Common myeloid progenitor, CD34-positive (primary cell): ENCODE measurements at places on chromosomes 11 and 22.

DNA sequence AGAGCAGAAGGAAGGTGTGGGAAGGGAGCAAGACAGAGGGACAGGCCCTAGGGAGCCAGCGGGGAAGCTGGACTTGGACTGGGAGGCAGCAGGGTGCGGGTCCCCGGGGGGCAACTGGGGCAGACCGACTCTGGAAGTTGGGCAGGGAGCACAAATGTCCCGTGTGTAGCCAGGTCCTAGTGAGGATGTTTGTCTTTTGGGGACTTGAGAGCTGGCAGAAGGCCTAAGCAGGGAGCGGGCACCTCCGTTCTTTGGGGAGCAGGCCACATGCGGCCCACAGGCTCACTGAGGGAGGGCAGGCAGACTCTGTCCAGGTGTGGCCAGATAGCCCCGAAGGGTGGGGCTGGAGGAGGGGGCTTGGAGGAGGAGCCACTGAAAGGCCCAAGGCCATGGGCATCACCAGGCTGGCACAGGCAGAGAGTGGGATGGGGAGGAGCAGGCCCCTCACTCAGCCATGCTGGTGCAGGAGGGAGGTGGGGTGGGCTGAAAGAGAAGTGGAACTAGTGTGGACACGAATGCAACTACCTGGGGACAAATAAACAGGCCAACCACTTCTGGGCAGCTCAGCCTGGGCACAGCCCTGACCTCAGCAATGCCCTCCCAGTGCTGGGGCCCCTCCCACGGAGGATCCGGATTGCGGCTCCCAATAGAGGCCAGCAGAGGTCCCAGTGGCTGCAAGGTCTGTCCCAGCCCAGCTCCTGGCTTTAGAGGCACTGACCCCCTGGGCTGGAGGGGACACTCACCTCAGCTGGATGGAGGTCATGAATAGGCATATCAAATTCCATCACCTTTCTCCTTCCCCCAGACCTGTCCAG is 1.3 kb upstream of the SCARF2 start:
- H3K27me3 ChIP-seq, result peaks cover 23% of the 10 kb centered on the region
- no peak overlapping the region for H3K4me3 ChIP-seq
- no peak overlapping the region for H3K27ac ChIP-seq
- H3K4me1 ChIP-seq, result peaks cover 17% of the 10 kb centered on the region
- DNase-seq, result no peak

DNA sequence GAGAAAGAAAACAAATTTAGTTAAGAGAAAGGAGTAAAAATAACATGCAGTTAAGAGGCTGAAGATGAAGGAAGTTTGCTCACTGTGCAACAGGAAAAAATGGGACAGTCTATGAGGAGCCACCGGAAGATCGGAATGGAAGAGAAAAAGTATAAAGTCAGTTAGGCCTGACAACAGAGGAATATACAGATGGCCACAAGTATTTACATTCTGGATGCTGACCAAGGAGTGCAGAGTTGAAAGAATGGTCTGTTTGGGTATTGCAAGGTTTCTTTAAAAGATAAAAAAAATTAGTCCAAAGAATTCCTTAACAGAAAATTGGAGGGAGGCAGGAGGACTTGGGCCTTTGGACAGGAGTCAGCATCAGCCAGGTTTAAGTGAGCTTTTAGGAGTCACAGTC is 37.5 kb downstream of the RBFOX2 start:
- no peak overlapping the region for H3K4me3 ChIP-seq
- H3K27me3 ChIP-seq, result no peaks in the 10 kb centered on the region
- no peaks in the 10 kb centered on the region for H3K36me3 ChIP-seq
- H3K27ac ChIP-seq, result no peak overlapping the region
- DNase-seq, result no peak

DNA sequence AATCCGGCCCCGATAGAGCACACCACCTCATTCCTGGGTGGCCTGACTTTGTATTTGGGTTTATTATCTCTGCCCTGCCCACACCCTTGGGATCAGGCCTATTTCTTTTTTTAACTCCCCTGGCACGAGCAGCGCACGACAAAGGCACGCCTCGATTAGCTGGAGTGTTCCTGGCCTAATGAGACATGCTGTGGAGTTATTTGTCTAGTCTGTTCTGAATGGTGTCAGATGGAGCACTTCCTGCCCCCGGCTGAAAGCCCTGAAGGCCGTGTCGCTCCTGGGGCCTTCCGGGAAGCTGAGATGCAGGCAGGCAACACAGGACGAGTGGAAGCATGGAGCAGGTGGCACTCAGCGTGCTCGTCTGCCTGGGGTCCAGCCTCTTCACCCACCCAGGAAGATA is 47.1 kb downstream of the LARGE1 start:
- H3K36me3 ChIP-seq, result no peaks in the 10 kb centered on the region
- no peaks in the 10 kb centered on the region for H3K4me1 ChIP-seq
- H3K27ac ChIP-seq, result no peak overlapping the region
- no peak for DNase-seq

- no peak overlapping the region for H3K4me3 ChIP-seq
- H3K27ac ChIP-seq, result no peak overlapping the region
- no peak for DNase-seq
- H3K4me1 ChIP-seq, result no peaks in the 10 kb centered on the region
- peaks cover 29% of the 10 kb centered on the region for H3K36me3 ChIP-seq
These were observed 30.1 kb downstream of the ATG16L2 start for GRCh38 chr11:72844356-72844755.

DNA sequence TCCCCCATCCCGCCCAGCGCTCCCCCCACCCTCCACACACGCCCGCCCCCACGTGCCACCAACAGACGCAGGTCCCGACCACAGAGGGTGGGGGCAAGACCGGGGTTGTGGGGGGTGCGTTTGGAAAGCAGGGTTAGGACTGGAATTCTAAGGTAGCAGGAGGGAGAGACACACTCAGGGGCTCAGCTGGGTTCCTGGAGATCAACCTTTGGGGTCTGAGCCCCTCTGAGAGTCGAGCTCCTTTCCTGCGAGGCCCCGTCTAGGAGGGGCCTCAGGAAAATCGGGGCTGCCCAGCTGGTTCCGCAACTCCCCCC is 429 bp downstream of the PGGHG start:
- H3K4me1 ChIP-seq, result peaks cover 18% of the 10 kb centered on the region
- H3K4me3 ChIP-seq, result peak overlapping the region; percentile 48
- H3K27ac ChIP-seq, result no peak overlapping the region

GRCh38 chr22:42169055-42169469 is 38.5 kb upstream of the CYP2D6 start:
- H3K36me3 ChIP-seq, result peaks cover 19% of the 10 kb centered on the region
- DNase-seq, result peak; percentile 87
- no peak overlapping the region for H3K27ac ChIP-seq
- H3K4me3 ChIP-seq, result no peak overlapping the region

DNA sequence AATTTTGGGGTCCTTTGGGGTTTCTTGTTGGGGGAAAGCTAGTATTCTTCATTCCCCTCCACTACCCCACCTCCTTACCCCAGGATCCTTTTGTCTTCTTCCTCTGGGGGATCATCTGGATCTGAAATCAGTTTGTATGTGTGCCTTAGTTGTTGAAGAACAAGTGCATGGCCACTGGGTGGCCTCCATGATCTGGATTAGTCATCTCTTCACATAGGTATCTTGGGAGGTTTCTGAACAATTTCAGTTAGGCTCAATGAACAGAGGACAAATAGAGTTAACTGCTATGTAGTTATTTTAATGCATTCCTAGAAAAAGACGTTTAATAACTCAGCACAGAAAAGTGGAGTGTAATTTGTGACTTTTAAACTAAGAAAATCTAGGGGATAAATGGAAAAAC is 7.1 kb upstream of the VWA5A start:
- H3K4me1 ChIP-seq, result peaks cover 7% of the 10 kb centered on the region
- H3K4me3 ChIP-seq, result no peak overlapping the region
- DNase-seq, result peak; percentile 77
- no peak overlapping the region for H3K27ac ChIP-seq
- no peaks in the 10 kb centered on the region for H3K36me3 ChIP-seq

DNA sequence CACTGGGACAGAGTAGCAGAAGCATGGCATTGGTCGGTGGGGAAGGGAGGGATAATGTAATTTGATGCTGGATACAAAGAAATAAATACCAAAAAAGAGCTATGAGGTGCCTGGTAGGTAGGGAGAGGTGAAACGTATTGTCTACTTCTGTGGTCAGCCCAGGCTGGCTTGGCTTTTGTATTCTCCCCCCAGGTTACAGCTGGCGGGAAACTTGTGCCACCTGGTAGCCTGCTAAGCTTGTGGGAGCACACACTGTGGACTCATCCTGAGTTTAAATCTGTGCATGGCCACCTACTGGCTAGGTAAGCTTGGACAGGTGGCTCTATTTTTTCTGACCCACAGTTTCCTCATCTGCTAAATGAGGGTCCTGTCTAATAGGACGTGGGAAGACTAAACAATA is 165.2 kb upstream of the E2F8 start:
- no peak overlapping the region for H3K27ac ChIP-seq
- H3K4me3 ChIP-seq, result no peak overlapping the region
- H3K36me3 ChIP-seq, result no peaks in the 10 kb centered on the region
- H3K27me3 ChIP-seq, result peaks cover 4% of the 10 kb centered on the region
- no peaks in the 10 kb centered on the region for H3K4me1 ChIP-seq
- no peak for DNase-seq

DNA sequence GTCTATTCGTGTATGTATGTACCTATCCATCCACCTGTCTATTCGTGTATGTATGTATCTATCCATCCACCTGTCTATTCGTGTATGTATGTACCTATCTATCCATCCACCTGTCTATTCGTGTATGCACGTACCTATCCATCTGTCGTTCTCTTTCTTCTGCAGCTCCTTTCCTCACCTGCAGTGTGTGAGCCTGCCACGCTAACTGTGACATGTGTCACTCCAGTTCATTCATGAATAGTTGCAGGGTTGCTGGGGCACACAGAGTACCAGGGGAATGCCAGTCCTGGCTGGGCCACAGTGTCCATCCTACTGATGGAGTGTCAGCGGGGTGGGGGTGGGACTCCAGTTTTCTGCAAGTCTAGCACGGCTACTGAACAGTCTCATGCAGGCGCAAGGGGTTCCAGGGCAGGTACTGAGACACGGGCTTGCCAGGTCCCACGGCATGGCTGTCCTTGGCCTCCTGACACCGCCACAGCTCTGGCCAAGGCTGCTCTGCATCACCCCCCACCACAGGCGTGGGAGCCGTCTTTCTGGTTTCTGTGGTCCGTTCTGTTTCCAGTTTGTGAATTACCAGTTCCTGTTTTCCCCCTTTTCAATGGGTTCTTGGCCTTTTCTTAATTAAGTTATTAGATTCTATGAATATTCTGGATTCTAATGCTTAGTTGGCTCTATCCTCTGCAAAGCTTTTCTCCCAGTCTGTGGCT is 88.8 kb upstream of the CLDN5 start:
- peaks cover 19% of the 10 kb centered on the region for H3K4me1 ChIP-seq
- no peak overlapping the region for H3K27ac ChIP-seq
- peak; percentile 83 for DNase-seq
- H3K36me3 ChIP-seq, result no peaks in the 10 kb centered on the region
- no peak overlapping the region for H3K4me3 ChIP-seq

DNA sequence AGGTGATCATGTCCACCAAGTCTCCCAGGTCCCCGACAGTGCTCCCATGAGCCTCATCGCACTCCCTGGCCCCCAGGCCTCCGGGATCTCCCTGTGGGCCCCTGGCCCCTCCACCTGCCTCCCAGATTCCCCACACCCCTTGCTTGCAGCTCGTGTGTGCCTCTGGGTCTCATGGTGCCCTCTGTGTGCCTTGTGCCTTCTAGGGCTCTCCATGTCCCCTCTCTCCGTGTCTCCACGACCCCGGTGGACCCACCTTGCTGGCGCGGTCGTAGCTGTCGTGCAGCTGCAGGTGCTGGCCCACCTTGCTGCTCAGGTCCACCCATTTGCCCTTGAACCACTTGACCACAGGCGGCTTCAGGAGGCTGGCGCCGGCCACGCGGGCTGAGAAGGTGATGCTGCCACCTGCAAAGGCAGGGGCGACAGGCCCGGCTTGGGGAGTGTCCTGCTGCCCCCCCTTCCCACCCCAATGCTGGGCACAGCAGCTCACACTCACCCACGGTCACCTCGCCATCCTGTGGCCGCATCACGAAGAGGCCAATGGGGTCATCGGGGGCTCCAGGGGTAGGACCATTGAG is 2.9 kb downstream of the MYBPC3 start:
- no peak overlapping the region for H3K27ac ChIP-seq
- H3K27me3 ChIP-seq, result no peaks in the 10 kb centered on the region
- no peaks in the 10 kb centered on the region for H3K4me1 ChIP-seq
- no peak overlapping the region for H3K4me3 ChIP-seq
- no peak for DNase-seq
- no peaks in the 10 kb centered on the region for H3K36me3 ChIP-seq

GRCh38 chr22:48239461-48240147 is 1477.2 kb downstream of the TBC1D22A start:
- H3K4me1 ChIP-seq, result no peaks in the 10 kb centered on the region
- no peak overlapping the region for H3K4me3 ChIP-seq
- no peak overlapping the region for H3K27ac ChIP-seq
- DNase-seq, result peak; percentile 45

DNA sequence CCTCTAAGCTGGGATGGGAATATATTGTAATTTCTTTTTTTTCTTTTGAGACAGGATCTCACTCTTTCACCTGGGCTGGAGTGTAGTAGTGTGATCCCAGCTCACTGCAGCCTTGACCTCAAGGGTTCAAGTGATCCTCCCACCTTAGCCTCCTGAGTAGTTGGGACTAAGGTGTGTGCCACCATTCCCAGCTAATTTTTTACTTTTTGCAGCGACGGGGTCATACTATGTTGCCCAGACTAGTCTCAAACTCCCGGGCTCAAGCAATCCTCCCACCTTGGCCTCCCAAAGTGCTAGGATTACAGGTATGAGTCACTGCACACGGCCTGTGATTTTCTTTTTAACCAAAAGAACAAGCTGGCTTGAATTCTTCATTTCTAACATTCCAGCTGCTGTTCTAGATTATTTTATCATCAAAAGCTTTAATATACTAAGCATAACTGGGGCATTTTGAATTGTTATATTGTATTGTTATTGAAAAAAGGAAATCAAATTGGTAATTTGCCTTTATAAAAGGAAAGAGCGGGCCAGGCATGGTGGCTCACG is 26.8 kb upstream of the PPP2R1B start:
- peaks cover 14% of the 10 kb centered on the region for H3K36me3 ChIP-seq
- no peaks in the 10 kb centered on the region for H3K4me1 ChIP-seq
- no peak for DNase-seq
- no peak overlapping the region for H3K4me3 ChIP-seq
- no peaks in the 10 kb centered on the region for H3K27me3 ChIP-seq
- no peak overlapping the region for H3K27ac ChIP-seq
